ENCODE measurements at places on chromosomes 12 and 14. TPM values are rescaled to one million over a fixed set of nuclear protein-coding genes. Genes with fewer than 3 reads are reported as not detected.

Gene B3GNT4
- 0.45 TPM for total RNA-seq

Gene KLRF2
- total RNA-seq: not detected

Gene SELPLG
- 0.10 TPM for total RNA-seq

- no peak for DNase-seq
These were observed 119.5 kb downstream of the ANO4 start for GRCh38 chr12:100913872-100914592.

- DNase-seq: no peak
These were observed 9.7 kb upstream of the RPS26 start for GRCh38 chr12:56031987-56032386.

GRCh38 chr14:100144996-100145646, 14.3 kb downstream of the DEGS2 start:
- DNase-seq: no peak

GRCh38 chr12:29838768-29839167, 55.0 kb upstream of the TMTC1 start:
- no peak for DNase-seq

- no peak for DNase-seq
These were observed 233.3 kb upstream of the EGLN3 start for GRCh38 chr14:34184126-34184525.
